ENCODE measurements at places on chromosomes 12 and 14.

- DNase-seq, result no peak
Observed at GRCh38 chr12:38269897-38270296, 46.7 kb upstream of the ALG10B start.

DNA sequence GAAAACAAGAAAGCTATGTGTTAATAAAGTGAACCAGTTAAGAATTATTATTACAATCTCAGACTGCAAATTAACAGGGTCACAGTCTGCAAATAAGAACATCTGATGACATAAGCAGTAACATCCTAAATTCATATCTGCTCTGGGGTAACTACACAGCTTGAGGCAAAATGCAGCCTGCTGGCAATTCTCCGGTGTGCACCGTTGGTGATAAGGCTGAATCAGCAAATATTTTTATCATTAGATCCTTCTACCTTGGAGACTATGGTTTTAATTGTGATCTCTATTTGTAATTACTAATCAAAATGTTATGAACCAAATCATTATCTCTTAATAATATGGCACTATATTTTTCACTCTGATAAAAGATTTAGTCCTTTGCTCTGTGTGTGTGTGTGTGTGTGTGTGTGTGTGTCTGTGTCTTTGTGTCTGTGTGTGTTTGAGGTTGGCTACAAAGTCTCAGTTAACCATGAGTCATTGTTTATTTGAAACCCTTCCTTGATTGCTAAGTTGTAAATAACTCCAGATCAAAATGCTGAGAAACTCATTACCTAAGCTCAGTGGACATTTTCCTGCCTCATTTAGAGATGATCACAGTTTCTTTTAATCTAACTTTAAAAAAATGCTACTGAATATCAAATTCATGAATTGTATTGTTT, 442.6 kb downstream of the GXYLT1 start:
- DNase-seq, result no peak

- no peak for DNase-seq
Observed at GRCh38 chr14:29822430-29822709, 105.3 kb downstream of the PRKD1 start.

GRCh38 chr14:90544971-90545370, 148.1 kb downstream of the CALM1 start:
- DNase-seq, result no peak

- DNase-seq, result no peak
Observed at GRCh38 chr12:4572680-4573079, 10.7 kb downstream of the DYRK4 start.

DNA sequence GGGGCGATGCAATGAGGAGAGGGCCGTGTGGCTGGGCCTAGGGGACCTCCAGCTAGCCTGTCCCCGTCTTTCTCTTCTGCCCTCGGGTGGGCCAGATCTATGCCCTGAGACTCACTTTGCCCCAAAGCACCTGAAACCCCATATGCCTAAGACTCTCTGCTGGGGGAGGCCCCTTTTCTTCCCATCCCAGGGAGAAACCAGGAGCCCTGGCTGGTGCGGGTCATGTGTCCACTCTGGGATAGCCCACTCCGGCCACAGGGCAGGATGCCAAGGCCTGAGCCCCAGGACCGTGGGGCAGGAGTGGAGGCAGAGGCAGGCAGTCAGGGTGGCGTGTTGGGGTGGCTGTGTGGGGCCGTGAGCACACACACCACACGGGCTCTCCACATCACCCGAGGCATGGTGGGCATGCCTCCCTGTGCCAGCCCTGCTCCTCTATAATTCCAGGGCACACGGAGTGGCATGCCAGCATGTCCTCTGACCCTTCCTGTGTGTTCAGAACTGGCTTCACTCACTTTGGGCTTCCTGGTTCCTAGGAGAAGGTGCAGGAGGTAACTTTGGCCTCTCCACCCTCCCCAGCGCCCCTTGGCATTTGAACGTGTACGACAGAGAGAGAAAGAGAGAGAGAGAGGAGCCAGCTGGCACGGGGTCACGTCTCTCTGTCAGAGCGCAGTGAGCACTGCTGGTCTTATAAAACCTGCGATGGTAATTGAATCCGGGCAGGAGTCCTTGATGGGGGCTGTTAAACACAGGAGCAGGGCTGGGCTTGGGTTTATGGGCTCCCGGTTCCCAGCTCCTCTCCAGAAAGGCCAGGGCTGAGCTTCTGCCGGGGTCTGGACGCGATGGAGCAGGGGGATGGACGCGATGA, 144.2 kb downstream of the KIF26A start:
- no peak for DNase-seq

- no peak for DNase-seq
Observed at GRCh38 chr14:57735276-57735675, 130.6 kb downstream of the SLC35F4 start.

GRCh38 chr14:62381311-62382070, 619.3 kb downstream of the SNAPC1 start:
- DNase-seq, result no peak

- DNase-seq, result no peak
Observed at GRCh38 chr14:100692859-100693558, 33.7 kb upstream of the DLK1 start.

- no peak for DNase-seq
Observed at GRCh38 chr14:60067882-60068281, 23.8 kb upstream of the PCNX4 start.

DNA sequence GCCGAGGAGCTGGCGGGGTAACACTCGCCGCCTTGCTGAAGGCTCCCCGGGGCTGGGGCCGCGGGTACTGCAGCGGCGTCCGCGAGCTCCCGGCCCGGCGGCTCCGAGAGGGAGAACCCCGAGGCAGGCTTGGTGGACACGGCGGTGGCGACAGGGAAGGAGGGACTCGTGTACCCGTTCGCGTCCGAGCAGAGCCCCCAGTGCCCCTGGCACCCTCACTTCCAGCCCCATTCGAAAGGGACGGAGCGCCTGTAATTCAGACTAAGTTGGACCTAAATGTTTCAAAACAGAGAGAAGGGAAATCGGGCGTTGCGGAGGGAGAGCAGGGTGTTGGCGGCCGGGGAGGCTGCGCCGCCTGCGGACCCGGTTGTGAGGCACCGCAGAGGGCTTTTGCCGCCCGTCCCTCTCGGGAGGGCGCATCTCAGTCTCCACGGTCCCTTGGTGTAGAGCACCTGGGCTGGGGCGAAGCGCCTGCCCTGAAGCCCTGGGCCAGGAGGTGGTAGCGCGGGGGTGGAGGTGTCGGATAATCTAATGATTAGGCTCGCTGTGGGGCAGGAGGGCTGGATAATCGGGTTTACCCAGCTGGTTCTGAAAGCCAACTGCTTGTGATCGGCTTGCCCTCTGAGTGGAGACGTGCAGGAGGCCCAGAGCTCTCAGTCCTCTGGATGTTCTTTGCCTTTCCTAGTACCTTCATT, 771 bp downstream of the DAAM1 start:
- no peak for DNase-seq

DNA sequence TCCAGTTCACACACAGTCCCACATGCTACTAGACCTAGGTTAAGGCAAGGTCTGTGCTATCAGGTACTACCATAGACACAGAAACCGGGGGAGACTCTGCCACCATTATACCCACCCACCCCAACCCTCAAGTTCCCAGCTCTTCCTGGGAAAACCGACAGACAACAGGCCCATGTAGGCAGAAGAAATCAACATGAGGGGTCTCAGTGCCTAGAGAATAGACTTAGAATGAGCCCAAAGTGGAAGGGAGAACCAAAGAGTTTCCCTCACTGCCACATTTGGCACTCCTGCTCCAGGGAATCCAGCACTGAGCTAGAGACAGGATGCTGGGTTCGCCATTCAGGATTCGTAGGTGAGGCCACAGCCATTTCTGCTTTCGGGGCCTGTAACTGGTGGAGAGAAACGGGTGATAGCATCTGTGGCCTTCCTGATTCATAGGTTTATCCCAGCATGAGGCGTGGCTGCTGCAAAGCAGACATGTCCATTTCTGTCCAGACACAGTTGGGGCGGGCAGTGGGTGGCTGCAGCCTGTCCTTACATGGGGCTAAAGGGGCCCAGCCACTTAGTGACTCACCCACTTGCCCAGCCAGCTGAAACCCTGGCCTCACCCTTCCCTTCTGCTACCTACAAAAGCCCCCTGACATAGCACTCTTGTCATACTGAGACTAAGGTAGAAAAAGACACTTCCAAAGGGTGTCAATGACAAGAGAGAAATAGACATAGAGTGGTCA, 69.4 kb downstream of the IRF2BPL start:
- DNase-seq, result no peak

GRCh38 chr14:67444395-67444794, 32.4 kb upstream of the PLEK2 start:
- DNase-seq, result no peak

GRCh38 chr14:68587931-68588330, 204.9 kb downstream of the ZFP36L1 start:
- no peak for DNase-seq

DNA sequence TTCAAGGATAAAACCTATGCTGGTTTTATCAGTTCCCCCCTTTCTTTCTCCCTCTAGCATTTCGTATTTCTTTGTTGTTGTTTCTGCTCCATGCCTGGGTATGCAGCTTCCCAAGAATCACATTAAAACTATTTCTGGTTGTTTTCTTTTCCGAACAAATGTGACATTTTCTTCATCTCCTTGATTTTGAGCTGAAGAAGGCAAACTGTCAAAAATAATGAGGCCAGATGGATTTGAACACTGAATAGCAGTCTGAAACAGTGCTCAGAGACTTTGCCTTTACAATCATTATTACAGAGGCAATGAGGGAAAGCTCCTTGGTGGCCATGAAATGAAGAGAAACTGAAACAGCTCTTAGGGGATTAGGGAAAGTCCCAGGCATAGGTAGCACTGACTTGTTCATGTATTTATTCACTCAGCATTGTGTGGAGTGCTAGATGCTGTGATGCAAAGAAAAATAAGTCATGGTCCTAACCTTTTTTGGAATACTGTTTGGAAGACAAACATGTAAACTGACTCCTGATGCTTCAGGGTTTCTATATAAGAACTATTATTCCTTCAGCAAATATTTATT, 319.5 kb downstream of the FUT8 start:
- no peak for DNase-seq

DNA sequence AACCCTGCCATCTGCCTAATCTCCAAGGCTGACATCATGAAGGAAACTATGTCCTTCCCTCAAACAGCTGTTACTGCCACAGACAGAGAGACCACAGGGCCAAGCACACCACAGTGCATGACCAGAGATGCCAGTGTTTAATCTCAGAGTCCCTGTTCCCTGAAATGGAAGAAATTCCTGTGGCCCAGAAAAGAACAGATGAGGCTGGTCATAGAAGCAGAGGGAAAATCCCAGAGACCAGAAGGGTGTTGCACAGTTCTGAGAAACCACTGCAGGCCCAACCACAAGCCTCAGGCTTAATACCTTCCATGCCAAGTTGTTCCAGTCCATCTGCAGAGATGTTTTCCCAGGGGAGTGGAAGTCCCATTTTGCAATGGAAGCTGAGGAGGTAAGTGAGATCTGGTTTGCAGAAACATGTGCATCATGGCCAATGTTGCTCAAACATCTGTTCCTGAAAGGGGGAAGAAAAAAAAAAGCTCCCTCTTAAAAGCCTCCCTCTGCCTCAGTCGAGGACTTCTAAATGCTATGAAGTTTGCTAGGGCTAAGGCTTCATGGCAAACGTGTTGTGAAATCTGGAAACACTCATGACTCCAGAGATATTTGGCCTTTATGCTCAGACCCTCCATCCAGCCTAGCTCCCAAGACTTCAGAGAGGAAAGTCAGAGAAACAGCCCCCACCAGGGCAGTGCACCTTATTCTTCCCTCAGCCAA, 98.6 kb downstream of the SCARB1 start:
- no peak for DNase-seq

- no peak for DNase-seq
Observed at GRCh38 chr12:30980955-30981662, 54.6 kb downstream of the TSPAN11 start.

DNA sequence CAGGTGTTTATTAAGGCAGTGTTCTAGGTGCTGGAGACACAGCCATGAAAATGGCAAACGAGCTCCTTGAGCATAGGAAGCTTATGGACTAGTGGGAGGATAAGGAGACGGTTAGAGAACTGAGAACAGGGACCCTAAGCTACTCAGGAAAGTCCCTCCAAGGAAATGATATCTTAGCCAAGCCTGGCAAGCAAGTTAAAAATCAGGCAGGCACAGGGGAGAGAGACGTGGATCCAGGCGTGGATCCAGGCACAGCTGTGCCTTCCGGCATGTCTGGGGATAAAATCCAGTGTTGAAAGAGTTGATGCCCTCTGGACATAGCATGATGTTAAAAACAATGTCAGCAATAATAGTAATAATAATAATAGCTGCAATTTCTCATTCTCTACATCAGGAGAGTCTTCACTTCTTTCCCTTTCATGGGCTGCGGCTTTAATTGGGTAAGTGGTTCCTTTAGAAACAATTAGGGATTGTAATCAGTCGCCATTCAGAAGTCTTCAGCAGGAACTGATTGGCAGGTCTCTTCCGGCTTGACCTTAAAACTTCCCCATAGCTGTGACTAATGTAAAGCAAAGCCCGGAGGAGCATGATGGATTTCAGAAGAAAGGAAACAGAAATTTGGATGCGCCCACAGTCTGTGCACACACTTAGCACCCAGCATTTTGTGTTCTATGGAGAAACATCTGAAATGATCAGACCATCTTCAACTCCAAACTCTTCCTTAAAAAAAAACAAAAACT, 230.2 kb downstream of the SLC41A2 start:
- no peak for DNase-seq

GRCh38 chr14:24013654-24014514, 25.2 kb downstream of the DHRS4L2 start:
- no peak for DNase-seq

- DNase-seq, result no peak
Observed at GRCh38 chr12:48997719-48998496, 1.3 kb downstream of the DDN start.

DNA sequence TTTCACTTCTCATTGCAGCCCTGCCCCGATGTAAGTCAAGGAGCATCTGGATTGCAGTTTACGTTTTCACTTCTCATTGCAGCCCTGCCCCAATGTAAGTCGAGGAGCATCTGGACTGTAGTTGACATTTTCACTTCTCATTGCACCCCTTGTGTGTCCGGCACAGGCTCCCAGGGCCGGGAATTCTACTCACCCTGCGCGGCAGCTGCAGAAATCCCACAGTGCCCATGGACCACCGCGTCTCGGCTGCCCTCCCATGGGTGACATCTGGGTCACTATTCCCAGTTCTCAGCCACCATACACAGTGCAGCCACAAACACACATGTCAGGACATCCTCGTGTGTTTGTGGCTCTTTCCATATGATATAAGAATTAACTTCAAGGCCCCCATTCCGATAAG, 378.5 kb downstream of the ADGRD1 start:
- DNase-seq, result no peak

DNA sequence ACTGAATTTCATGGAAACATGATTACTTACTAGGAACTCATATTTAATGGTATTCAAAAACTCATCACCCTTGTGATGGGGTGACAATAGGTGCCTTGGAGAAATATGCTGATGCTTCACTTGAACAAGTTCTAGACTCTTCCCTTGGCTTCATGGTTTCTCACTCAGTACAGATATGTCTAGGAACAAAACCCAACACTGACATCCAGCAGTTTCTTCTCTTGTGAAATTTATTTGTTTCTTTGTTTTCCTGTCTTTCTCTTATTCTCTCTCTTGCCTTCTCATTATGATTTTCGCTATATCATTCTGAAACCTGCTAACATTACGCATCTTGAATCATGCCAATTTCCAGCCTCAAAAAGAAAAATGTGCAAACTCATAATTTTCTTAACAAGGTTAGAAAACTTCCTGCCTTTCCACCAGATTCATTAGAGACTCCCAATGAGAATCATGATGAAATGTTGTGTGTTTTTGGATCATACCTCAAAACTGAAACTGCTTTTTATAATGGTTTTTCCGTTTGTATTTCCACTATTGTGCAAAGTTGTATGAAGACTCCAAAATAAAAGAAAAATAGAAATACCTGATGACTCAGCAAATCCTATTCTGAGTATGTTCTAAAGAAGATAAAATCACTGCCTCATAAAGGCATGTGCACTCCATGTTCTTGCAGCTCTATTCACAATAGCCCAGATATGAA, 1021.5 kb downstream of the TMEM121 start:
- DNase-seq, result no peak
